A549 treated with DMSO at 1 μM for 4 hours (cell line): ENCODE measurements at places on chromosomes 16 and 17. TPM values are rescaled to one million over a fixed set of nuclear protein-coding genes. Genes with fewer than 3 reads are reported as not detected.

The C16orf96 gene
- not detected in 5 replicates for total RNA-seq

The BBS2 gene
- 13.0 to 23.1 TPM (median 19.0 TPM) in 5 replicates for total RNA-seq

The PPP1R1B gene
- total RNA-seq = 0.18 TPM in 1 of 5 replicates, not detected in the others

The GINS2 gene
- 29.3 to 31.9 TPM (median 31.3 TPM) in 5 replicates for total RNA-seq

The MRPL45 gene
- total RNA-seq = 59.8 to 67.1 TPM (median 65.7 TPM) in 5 replicates

The PRDM7 gene
- total RNA-seq = 0.03 TPM in 1 of 5 replicates, not detected in the others

The TK1 gene
- 194 to 287 TPM (median 233 TPM) in 5 replicates for total RNA-seq

The TAF15 gene
- 212 to 223 TPM (median 214 TPM) in 5 replicates for total RNA-seq

The IGF2BP1 gene
- 53.1 to 93.9 TPM (median 91.6 TPM) in 5 replicates for total RNA-seq

The C16orf74 gene
- 12.2 to 16.5 TPM (median 15.1 TPM) in 5 replicates for total RNA-seq

The LRRC59 gene
- 237 to 256 TPM (median 243 TPM) in 5 replicates for total RNA-seq

The NUPR1 gene
- 12.6 to 15.5 TPM (median 14.8 TPM) in 5 replicates for total RNA-seq

The EPX gene
- total RNA-seq = not detected in 5 replicates

The CLEC18B gene
- total RNA-seq = 0.03 to 0.63 TPM (median 0.33 TPM) in 5 replicates

The C16orf46 gene
- 0.57 to 1.6 TPM (median 0.92 TPM) in 5 replicates for total RNA-seq

The HEATR3 gene
- 12.0 to 19.0 TPM (median 17.0 TPM) in 5 replicates for total RNA-seq

The CTDNEP1 gene
- 208 to 246 TPM (median 226 TPM) in 5 replicates for total RNA-seq

The PRSS8 gene
- 0.18 to 0.35 TPM (median 0.26 TPM) in 5 replicates for total RNA-seq

The AIPL1 gene
- total RNA-seq = not detected in 5 replicates

The MMP25 gene
- 0.69 to 1.1 TPM (median 0.78 TPM) in 5 replicates for total RNA-seq

The MMP2 gene
- total RNA-seq = 9.4 to 13.8 TPM (median 11.6 TPM) in 5 replicates

The SLFN14 gene
- total RNA-seq = not detected in 5 replicates

The LCMT1 gene
- 37.6 to 40.4 TPM (median 38.1 TPM) in 5 replicates for total RNA-seq

The TLCD2 gene
- total RNA-seq = 1.1 to 1.8 TPM (median 1.4 TPM) in 5 replicates

The CYLD gene
- 14.0 to 19.0 TPM (median 18.1 TPM) in 5 replicates for total RNA-seq

The TBC1D3H gene
- total RNA-seq = not detected in 5 replicates

The RND2 gene
- total RNA-seq = 0.10 to 0.16 TPM (median 0.12 TPM) in 5 replicates

The SPATA33 gene
- 14.6 to 17.0 TPM (median 15.5 TPM) in 5 replicates for total RNA-seq

The CDH16 gene
- total RNA-seq = 0.15 to 0.26 TPM (median 0.16 TPM) in 5 replicates

The CALB2 gene
- total RNA-seq = 5.8 to 10.9 TPM (median 7.4 TPM) in 5 replicates

The CCL16 gene
- total RNA-seq = not detected in 5 replicates

The PRAC2 gene
- not detected in 5 replicates for total RNA-seq

The BFAR gene
- 79.6 to 97.0 TPM (median 92.3 TPM) in 5 replicates for total RNA-seq

The MTHFSD gene
- 10.1 to 12.3 TPM (median 11.9 TPM) in 5 replicates for total RNA-seq

The NKD1 gene
- 0.10 to 0.68 TPM (median 0.27 TPM) in 5 replicates for total RNA-seq

The RNF40 gene
- total RNA-seq = 63.7 to 91.5 TPM (median 86.1 TPM) in 5 replicates

The FOXF1 gene
- not detected in 5 replicates for total RNA-seq

The CUEDC1 gene
- total RNA-seq = 45.3 to 55.1 TPM (median 53.7 TPM) in 5 replicates

The MT1M gene
- not detected in 5 replicates for total RNA-seq

The FBXW10B gene
- 2.8 to 4.9 TPM (median 3.6 TPM) in 5 replicates for total RNA-seq

The GTF3C1 gene
- total RNA-seq = 65.1 to 87.4 TPM (median 79.8 TPM) in 5 replicates

The KRTAP3-2 gene
- total RNA-seq = 0.26 to 0.35 TPM (median 0.34 TPM) in 3 of 5 replicates, not detected in the others

The MGAT5B gene
- 20.2 to 25.7 TPM (median 22.8 TPM) in 5 replicates for total RNA-seq

The TRAPPC1 gene
- total RNA-seq = 271 to 324 TPM (median 289 TPM) in 5 replicates

The PRSS22 gene
- 2.5 to 4.1 TPM (median 3.0 TPM) in 5 replicates for total RNA-seq

The TLCD3B gene
- total RNA-seq = 0.31 to 0.68 TPM (median 0.43 TPM) in 5 replicates

The SCNN1G gene
- total RNA-seq = 0.03 to 0.07 TPM (median 0.06 TPM) in 3 of 5 replicates, not detected in the others

The KRTAP3-1 gene
- total RNA-seq = not detected in 5 replicates
